ENCODE measurements at places on chromosomes 12 and 14.

GRCh38 chr14:68786491-68787091 is 6.3 kb downstream of the ZFP36L1 start:
- DNase-seq, result no peak

DNA sequence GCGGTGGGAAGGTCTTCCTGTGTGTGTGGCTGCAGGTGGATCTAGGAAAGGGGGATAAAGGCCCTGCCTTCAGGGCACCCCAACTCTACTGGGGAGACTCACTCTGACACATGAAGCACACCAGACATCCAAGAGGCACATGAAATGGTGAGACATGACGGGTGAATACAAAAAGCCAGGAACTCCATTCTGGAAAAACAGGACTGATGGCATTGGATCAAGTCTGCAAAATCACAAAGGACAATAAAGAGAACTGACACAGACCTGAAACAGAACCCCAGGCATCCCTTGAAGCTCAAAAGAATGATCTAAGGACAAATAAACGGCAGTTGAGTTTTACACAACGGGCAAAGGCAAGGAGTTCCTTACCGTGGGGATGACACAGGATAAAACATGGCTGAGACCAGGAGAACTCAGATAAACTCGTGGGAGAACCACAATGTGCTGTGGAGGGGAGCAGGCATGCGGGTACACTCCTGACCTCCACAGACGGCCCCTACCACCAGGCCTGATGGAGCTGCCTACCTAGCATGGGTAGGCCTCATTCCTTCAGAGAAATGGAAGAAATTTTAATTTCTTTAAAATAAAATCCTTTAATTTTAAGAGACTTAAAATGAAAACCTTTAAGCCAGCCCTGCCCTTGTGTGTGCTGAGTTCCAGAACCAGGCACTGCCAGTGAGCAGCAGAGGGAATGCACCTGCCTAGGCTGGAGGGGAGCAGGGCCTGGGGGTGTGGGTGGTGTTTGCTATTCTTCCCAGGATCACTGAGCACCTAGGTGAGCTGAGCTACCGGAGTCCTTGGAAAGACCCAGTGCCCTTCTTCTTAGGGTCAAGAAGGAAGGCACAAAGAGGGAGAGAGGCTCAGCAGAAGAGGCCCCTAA is 100.1 kb downstream of the SINHCAF start:
- DNase-seq, result no peak

GRCh38 chr12:14454098-14454907 is 88.8 kb downstream of the ATF7IP start:
- DNase-seq, result peak; percentile 59

DNA sequence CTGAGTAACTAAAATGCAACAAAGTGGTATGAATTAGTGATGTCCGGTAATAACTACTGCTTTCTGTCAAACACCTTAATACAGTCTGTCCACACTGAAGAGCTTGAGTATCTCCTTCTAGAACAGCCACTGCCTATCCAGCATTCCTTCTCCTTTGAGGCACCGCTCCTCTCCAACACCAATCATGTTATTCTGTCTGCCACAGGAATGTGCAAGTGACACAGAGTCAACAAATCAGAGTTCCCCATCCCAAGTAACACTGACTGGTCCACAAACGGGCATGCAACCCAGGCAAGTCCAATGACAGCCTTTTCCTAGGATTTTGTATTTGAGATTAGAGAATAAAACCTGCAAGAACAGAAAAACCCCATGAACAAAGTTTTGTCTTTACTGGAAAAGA is 3.8 kb downstream of the GXYLT1 start:
- no peak for DNase-seq

DNA sequence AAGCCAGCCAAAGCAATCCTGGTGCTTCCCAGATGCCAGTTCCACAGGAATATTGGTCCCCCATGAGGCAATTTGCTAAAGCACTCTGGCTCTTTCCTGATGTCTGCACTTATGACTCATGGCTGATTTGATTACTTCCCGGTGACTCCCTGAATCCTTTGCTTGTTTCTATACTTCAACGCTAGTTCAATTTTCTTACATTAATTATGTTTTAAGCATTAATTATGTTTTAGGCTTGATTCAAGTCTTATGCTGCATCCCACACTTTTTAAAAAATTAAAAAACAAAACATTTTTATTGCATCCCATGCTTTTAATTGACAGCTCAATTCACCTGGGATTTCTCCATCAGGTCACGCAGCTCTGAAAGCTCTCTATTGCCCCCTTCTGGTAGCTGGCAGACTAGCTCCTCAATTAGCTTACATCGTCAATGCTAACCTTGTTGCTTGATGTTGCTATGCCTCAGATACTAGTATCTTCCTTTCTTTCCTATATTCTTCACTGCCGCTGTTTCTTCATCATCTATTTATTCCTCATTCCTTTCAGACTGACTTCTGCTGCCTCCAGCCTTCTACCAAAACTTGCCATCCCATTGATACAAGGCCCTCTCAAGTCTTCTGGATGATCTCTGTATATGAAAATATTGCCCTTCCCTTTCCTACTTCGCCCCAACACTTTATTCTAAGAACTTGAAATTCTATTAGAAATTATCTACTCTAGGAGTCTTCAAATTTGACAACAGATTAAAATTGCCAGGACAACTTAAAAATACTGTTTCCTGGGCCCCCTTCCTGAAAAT is 32.0 kb downstream of the TSHR start:
- DNase-seq, result peak; percentile 77

DNA sequence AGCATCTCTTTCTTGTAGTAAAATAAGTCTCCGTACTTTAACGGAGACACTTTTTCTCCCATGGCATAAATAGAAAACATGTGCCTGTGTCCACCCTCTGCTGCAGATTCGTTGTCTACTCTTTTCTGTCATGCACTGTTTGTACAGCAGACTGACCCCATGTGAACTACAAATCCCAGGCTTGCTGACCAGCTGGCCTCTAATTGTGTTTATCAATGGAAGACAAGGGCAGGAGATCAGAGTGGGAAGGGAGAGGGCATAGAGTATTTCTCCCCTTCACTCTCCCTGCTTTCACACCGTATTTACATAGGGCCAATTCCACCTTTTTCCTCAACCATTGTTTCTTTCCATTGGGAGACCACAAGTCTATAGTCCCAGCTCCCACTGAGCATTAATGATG is 31.0 kb upstream of the TMTC2 start:
- no peak for DNase-seq

DNA sequence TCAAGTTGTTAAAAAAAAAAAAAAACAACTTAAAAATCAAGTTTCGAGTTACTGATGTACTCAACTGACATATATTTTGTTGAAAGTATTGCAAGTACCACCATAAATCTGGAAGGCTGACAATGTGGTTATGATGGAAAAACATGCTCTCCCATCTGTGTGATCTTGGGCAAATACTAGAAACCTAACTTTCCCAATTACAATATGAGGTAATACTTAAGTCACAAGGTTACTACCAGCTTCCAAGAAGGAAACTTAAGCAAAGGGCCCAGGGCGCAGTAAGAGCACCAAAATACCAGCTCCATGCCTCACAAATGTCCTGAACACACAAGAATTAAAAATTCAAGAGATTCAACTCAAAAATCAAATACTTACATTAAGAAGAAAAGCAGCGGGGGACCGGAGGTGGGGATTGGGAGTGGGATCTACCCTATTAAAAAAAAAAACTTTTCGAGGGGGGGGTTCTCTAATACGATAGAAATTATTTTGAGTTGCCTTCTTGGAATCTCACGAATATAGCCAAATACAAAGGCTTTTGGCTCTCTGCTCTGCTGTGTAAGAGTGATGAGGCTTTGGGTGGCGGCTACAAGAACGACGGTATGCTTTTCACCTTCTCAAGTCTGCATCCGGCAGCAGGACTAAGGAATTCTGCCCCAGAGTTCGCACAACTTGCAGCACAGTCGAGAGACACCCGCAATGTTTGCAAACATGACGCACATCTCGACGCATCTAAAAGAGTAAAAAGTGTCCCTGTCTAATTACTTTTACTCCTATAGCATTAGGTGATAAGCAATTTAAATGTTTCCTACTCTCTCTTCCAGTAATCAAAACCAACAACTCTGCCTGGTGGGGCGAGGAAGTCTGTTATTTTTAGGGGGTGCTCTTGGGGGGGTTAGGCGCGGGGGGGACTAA is 1.1 kb downstream of the SAV1 start:
- DNase-seq, result peak; percentile 36

DNA sequence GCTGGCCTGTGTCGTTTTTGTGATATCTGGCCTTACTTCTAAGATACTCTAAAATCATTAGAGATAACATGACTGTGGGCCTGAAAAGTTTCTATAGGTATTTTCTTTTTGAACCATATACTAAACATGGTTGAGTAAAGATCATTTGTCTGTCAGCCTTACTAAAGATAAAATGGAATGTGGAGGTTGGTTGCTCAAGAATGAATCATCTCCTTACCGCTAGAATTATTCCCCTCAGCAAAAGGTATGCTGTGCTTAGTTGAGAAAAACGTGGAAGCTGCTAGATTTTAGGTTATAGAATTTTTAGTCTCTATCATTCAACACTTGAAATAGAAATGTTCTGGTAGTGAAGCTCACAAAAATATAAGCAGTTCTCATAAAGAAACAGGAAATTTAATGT is 407.3 kb downstream of the AEBP2 start:
- no peak for DNase-seq

DNA sequence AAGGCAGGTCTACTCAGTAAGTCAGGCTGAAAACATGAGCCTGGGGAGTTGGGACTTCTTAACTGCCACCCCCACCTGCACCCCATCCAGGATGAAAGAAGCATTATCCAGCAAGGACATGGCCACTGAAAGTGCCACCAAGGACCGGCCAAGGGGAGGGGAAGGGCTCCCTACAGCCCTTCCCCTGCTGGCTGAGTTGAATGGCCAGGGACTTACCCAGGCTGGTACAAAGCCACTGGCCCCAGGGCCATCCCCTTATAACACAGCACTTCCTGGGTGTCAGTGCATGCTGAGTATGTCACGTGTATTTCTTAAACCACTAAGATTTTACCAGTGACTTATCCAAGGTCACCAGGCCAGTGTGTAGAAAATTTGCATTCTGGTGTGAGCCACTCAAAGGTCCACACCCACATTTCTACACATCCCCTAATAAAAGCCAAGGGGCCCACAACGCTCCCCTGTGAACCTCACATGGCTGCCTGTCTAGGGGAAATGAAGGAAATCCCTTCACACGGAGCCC is 29.3 kb upstream of the ZFP36L1 start:
- no peak for DNase-seq

- DNase-seq, result no peak
Measured at GRCh38 chr12:90999527-90999926, 5.2 kb downstream of the EPYC start.

DNA sequence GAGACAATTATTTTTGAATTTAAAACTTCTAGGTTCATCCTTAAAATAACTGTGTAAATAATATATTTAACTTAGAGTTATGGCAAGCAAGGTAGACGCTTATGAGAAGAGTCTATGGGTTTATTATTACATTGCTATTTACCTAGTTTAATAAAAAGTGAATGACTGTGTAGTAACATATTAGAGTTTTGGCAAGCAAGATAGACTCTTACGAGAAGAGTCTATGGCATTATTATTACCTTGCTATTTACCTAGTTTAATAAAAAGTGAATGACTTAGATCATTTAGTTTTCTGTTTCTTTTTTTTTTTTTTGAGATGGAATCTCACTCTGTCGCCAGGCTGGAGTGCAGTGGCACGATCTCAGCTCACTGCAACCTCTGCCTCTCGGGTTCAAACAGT is 3.8 kb downstream of the RNF34 start:
- no peak for DNase-seq

DNA sequence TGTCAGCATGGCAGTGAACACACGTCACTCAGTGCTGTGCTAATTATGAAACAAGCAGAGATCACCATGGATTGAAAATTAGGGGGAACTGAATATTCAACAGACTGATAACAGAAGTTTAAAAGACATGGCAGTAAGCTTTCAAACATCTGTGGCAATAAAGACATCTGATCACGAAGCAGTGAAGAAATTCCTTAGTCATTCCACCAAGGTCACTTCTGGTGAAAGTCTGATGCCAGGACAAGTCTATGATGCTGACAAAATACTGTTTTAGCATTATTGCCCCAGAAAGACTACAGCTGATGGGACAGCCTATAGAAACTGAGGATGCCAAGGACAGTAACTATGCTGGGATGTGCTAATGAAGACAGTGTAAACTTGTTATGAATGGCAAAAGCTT is 126.9 kb upstream of the RBM19 start:
- no peak for DNase-seq

DNA sequence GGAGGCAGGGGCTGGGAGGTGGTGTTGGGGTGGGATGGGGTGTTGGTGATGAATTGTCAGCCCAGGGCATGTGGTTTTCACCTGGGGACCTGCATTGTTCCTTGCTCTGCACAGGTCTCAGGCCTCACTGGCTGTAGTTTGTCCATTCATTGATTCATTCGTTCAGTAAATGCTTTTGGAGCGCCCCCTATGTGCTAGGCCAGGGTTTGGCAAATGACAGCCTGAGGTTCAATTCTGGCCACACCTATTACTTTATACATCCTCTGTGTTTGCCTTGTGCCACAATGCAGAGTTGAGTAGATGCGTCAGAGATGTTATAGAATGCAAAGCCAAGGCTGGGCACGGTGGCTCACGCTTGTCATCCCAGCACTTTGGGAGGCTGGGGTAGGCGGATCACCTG is 4.7 kb downstream of the ADCK1 start:
- DNase-seq, result peak; percentile 47

- no peak for DNase-seq
Measured at GRCh38 chr14:59215322-59215721, 26.9 kb downstream of the DAAM1 start.

- DNase-seq, result peak; percentile 63
Measured at GRCh38 chr12:112900298-112901145, 6.2 kb upstream of the OAS1 start.

GRCh38 chr12:112178796-112179195 is 53.4 kb downstream of the TRAFD1 start:
- no peak for DNase-seq

GRCh38 chr12:105978686-105979085 is 160.1 kb downstream of the NUAK1 start:
- no peak for DNase-seq

GRCh38 chr14:65414961-65415589 is 2.5 kb downstream of the FUT8 start:
- peak; percentile 56 for DNase-seq

DNA sequence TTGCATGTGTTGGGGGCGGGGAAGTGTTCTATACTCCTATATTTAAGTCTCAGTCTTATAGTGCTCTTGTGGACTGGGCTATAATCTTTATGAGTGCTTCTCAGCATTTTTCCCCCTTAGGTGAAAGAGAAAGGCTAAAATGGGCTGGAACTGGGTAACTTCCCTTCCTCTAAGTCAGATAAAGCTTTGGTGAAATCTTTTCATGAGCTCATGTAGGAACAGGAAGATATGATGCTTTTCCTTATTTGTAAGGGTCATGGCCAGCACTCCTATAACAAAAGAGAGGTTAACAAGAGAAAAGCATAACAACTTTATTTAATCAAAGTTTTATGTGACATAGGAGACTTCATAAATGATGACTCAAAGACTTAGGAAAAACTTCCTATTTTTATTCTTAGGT is 841.5 kb downstream of the SLC16A7 start:
- DNase-seq, result no peak

GRCh38 chr12:120468821-120469449 is 613 bp downstream of the SRSF9 start:
- peak; percentile 66 for DNase-seq

GRCh38 chr14:105060751-105061427 is 4.3 kb downstream of the GPR132 start:
- DNase-seq, result peak; percentile 66
